Esophagus muscularis mucosa (tissue), 4 donors: ENCODE measurements at places on chromosomes 11 and 22.

GRCh38 chr11:128593281-128593680, 5.9 kb upstream of the ETS1 start:
- H3K27me3 ChIP-seq: no peaks in the 10 kb centered on the region
- no peaks in the 10 kb centered on the region for H3K4me1 ChIP-seq
- H3K27ac ChIP-seq: no peak overlapping the region
- DNase-seq: no peak

DNA sequence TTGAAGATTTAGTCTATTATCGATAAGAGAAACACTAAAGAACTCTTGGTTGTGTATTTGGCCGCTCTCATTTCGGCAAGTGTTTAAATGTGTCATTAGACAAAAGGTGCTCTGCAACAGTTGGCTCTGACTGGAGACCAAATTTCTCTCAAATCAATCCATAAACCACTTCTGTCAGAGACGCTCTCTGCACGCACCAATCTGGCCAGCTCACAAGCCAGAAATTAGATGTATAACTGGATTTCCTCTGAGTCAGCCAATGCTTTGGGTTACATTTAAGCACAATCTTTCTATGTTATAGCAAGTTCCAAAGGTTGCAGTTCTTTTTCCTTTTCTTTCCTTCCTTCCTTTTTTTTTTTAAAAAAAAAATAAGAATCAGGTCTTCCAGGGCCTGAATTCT, 17.6 kb upstream of the PARVA start:
- H3K4me3 ChIP-seq: no peak overlapping the region
- H3K27ac ChIP-seq: no peak overlapping the region
- H3K27me3 ChIP-seq: no peaks in the 10 kb centered on the region
- no peak for DNase-seq

- no peak overlapping the region for H3K27ac ChIP-seq
- H3K36me3 ChIP-seq: no peaks in the 10 kb centered on the region
- H3K27me3 ChIP-seq: no peaks in the 10 kb centered on the region
- no peak for DNase-seq
- no peaks in the 10 kb centered on the region for H3K4me1 ChIP-seq
Observed at GRCh38 chr11:109112261-109112660, 309.7 kb upstream of the C11orf87 start.

DNA sequence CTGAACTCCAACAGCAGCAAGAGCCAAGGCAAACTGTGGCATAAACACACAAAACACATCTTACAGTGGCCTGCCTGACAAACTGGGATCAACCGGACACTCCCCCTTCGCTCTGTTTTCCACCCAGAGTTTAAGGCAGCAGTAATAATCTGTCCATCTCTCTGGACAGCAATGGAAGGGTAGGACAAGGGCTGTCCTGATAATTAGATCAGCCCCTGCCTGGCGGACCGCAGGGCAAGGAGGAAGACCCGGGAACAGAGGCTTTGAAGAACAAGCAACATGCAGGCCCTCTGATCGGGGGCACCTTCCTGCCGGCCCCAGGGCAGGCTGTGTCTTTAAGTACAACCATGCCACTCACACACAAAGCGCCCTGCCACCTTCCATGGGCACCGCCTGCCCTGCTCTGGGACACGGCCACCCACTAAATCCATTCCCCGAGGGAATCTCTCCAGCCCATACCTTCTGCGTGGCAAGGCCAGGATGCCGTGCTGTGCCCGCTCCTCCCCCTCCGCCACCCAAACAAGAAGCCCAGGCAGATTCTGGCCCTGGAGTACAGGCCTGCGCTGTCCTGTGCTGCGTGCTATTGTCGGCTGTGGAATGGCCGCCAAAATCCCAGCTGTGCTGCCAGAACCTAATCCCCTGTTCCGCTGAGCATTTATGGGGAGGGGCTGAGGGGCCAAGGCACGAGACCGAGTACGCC, 38.8 kb downstream of the NUMA1 start:
- no peaks in the 10 kb centered on the region for H3K36me3 ChIP-seq
- DNase-seq: peak; percentile 92
- peak overlapping the region; percentile 96 for H3K27ac ChIP-seq
- peak overlapping the region; percentile 65 for H3K4me3 ChIP-seq
- H3K27me3 ChIP-seq: no peaks in the 10 kb centered on the region
- peaks cover 50% of the 10 kb centered on the region for H3K4me1 ChIP-seq

DNA sequence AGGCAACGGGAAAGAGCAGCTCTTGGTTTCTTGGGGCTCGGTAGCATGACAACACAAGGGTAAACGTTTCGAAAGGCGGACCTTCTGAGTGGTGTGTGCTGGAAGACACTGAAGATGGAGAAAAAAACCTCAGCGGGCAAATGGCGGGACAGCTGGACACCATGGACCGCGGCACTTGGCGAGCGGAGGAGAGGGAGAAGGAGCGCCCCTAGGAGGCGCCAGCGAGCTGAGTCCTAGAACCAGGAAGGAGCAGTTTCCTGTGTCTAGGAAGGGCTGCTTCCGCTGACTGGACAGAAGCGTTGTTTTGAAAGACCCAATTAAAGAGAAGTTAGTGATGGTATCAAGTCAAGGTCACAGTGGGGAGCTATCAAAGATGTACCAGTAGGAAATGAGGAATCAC, 44.0 kb upstream of the OPCML start:
- no peaks in the 10 kb centered on the region for H3K4me1 ChIP-seq
- H3K36me3 ChIP-seq: no peaks in the 10 kb centered on the region
- H3K27ac ChIP-seq: no peak overlapping the region

DNA sequence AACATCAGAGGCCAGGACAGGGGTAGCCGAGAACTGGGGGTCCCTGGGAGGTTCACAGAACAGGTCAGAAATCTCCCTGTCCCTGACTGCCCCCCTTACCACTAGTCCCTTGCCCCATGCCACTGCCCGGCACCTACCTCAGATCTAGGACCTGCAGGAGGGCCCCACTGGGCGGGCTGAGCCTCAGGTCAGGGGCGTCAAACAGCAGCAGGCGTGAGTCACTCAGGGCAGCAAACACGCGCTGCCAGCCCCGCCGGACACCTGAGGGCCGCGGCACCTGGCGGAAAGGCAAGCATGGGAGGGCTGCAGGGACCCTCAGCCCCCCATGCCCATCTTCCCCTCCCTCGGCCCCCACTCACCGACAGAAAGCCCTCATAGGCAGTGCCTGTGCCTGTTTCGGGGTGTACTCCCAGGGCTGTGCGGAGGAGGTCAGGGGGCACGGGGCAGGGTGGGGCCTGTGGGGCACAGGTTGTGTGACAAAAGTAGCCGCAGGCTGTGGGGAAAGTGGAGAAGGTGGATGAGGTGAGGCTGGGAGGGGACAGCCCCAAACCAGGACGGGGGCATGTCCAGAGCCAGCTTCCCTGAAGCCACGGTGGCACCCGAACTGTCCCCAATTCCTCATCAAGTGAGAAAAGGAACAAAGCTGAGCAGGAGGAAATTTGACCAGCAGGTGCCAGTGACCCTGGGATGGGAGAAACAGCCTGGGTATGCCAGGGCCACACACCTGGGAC, 11.8 kb downstream of the CDC42BPG start:
- H3K4me1 ChIP-seq: no peaks in the 10 kb centered on the region
- DNase-seq: no peak
- no peak overlapping the region for H3K27ac ChIP-seq
- H3K27me3 ChIP-seq: no peaks in the 10 kb centered on the region

DNA sequence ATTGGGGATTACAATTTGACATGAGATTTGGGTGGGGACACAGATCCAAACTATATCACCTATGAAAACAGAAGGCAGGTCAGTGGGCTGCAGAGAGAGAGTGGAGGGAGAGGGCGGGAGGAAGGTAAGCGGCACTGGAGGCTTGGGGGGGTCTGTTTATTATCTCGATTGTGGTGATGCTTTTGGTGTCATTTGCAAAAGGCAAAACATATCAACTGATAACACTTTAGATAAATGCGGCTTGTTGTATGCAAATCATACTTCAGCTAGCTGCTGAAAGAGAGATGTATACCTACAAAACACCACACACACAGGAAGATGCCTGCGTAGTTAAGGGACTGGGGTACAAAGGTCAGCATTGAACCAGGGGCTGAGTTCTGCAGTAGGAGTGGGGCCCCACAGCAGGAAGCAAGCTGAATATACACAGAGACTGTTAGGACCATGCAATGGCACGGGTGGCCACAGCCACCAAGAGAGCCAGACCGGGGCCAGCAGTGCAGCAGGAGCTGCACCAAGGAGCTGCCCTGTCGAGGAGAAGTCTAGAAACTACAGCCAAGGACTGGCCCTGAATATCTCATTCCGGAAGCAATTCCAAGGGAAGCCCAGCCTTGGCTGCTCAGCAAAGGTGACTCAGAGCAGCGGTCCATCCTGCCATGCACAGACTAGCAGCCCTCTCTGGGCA, 23.8 kb upstream of the TOLLIP start:
- H3K36me3 ChIP-seq: no peaks in the 10 kb centered on the region
- no peak overlapping the region for H3K27ac ChIP-seq
- no peak overlapping the region for H3K4me3 ChIP-seq
- H3K4me1 ChIP-seq: peaks cover 17% of the 10 kb centered on the region
- no peaks in the 10 kb centered on the region for H3K27me3 ChIP-seq

- no peaks in the 10 kb centered on the region for H3K36me3 ChIP-seq
- no peak for DNase-seq
- H3K4me3 ChIP-seq: peak overlapping the region; percentile 82
- peaks cover 26% of the 10 kb centered on the region for H3K4me1 ChIP-seq
- H3K27ac ChIP-seq: peak overlapping the region; percentile 66
Observed at GRCh38 chr22:29074276-29074772, 1.5 kb downstream of the KREMEN1 start.

GRCh38 chr22:43274595-43275240, 68.5 kb downstream of the SCUBE1 start:
- peaks cover 8% of the 10 kb centered on the region for H3K4me1 ChIP-seq
- no peak overlapping the region for H3K4me3 ChIP-seq
- no peak overlapping the region for H3K27ac ChIP-seq
- DNase-seq: no peak

- peak overlapping the region; percentile 100 for H3K27ac ChIP-seq
- H3K27me3 ChIP-seq: no peaks in the 10 kb centered on the region
Observed at GRCh38 chr11:73307323-73308002, 613 bp upstream of the ARHGEF17 start.

GRCh38 chr11:101476191-101476590, 107.6 kb downstream of the TRPC6 start:
- peaks cover 19% of the 10 kb centered on the region for H3K4me1 ChIP-seq
- no peaks in the 10 kb centered on the region for H3K27me3 ChIP-seq
- DNase-seq: no peak

GRCh38 chr22:50200461-50201190, at the start of gene SELENOO:
Gene SELENOO, plus strand, starts transcription at chr22:50201011. Its CDS starts 26 bp downstream, at chr22:50201037.
- DNase-seq: peak; percentile 98
- peak within 1 kb of the TSS; percentile 88 for H3K27ac ChIP-seq
- H3K36me3 ChIP-seq: peaks cover 40% of the 10 kb centered on the region
- H3K4me1 ChIP-seq: peaks cover 22% of the 10 kb centered on the region

DNA sequence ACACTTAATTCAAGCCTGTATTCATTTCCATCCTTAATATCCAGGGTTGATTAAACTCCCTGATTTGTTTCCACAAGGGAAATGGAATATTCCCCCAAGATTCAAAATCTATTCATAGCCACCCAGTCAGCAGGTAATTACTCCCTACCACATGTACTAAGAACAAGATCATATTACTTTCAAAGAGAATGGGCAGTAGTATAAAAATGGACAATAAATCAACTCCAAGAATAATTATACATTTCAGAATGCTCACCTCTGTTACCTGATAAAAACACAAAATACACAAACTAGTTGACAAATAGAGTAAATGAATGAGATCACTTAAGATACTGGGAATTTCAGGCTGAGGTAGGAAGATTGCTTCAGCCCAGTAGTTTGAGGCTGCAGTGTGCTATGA, 8.5 kb upstream of the FEZ1 start:
- H3K36me3 ChIP-seq: no peaks in the 10 kb centered on the region
- no peaks in the 10 kb centered on the region for H3K27me3 ChIP-seq
- DNase-seq: no peak
- no peaks in the 10 kb centered on the region for H3K4me1 ChIP-seq
- H3K4me3 ChIP-seq: no peak overlapping the region

DNA sequence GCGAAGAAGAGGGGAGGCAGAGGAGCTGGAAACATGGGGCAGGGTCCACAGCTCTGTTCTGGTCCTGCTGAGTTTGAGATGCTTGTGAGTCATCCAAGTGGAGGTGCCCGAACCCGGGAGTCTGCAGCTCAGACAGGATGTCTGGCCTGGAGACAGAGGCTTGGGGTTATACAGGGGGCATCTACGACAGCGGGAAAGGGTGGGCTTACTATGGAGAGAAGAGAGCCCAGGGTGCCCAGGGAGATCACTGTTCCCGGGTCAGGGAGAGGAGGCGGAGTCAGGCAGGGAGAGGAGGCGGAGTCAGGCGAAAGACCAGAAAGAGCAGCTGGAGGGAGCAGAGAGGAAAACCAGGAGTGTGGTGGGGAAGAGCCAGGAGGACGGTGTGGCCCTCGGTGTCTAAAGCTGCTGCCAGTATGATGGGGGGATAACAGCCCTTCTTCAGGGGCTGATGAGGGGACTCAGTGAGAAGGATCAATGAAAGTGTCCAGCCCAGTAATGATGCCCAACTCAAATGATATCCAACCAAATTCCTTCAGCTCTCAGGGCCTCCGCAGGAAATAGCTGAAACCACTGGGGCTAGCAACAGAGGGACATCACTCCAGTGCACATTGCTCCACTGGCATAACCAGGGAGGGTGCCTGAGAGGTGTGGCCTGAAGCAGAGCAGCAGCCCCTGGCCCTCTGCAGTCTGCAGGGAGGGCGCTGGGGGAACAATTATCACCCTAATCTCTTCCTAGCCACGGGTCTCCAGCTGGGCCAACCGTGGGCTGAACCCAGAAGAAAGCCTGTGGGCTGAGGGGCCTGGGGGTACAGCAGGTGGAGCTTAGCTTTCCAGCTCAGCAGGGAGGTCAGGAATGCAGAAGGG, 2.6 kb upstream of the LTBP3 start:
- H3K4me1 ChIP-seq: peaks cover 54% of the 10 kb centered on the region
- H3K4me3 ChIP-seq: no peak overlapping the region
- no peak for DNase-seq
- H3K27me3 ChIP-seq: no peaks in the 10 kb centered on the region
- no peaks in the 10 kb centered on the region for H3K36me3 ChIP-seq

DNA sequence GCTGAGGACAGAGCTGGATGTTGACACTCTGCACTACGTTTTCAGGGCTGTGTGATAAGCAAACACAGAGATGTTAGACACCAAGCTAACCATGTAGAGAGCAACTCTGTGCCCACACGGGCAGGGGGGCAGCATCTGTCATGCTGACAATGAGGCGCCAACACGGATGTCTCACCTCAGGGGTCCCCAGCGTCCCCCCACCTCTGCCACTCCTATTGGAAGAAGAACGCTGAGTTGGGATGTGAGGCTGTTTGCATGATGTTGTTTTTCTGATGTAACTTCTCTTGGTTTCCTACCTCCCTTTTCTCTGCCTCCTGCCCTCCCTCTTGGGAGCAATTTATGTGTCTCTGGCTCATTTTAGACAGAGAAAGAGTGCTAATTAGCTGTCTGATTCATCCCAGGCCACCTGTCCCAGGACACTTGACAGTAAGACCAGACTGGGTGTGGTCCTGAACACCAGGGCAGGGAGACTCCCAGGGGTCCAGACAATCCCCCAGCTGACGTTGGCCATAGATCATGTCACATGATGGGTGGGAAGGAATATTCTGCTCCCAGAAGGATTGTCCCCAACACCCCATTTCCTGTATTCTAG, 89.2 kb upstream of the NCAM1 start:
- no peaks in the 10 kb centered on the region for H3K36me3 ChIP-seq
- H3K4me1 ChIP-seq: no peaks in the 10 kb centered on the region
- H3K27me3 ChIP-seq: no peaks in the 10 kb centered on the region
- DNase-seq: peak; percentile 60
- no peak overlapping the region for H3K4me3 ChIP-seq
- no peak overlapping the region for H3K27ac ChIP-seq

- no peak overlapping the region for H3K4me3 ChIP-seq
- no peak overlapping the region for H3K27ac ChIP-seq
- no peak for DNase-seq
- peaks cover 4% of the 10 kb centered on the region for H3K4me1 ChIP-seq
Observed at GRCh38 chr11:103434073-103434411, 324.8 kb downstream of the DYNC2H1 start.

- DNase-seq: no peak
- peaks cover 9% of the 10 kb centered on the region for H3K4me1 ChIP-seq
- no peak overlapping the region for H3K27ac ChIP-seq
- peaks cover 10% of the 10 kb centered on the region for H3K27me3 ChIP-seq
Observed at GRCh38 chr22:49479566-49479965, 348.1 kb downstream of the BRD1 start.
